ENCODE measurements at places on chromosomes 7 and 10.

DNA sequence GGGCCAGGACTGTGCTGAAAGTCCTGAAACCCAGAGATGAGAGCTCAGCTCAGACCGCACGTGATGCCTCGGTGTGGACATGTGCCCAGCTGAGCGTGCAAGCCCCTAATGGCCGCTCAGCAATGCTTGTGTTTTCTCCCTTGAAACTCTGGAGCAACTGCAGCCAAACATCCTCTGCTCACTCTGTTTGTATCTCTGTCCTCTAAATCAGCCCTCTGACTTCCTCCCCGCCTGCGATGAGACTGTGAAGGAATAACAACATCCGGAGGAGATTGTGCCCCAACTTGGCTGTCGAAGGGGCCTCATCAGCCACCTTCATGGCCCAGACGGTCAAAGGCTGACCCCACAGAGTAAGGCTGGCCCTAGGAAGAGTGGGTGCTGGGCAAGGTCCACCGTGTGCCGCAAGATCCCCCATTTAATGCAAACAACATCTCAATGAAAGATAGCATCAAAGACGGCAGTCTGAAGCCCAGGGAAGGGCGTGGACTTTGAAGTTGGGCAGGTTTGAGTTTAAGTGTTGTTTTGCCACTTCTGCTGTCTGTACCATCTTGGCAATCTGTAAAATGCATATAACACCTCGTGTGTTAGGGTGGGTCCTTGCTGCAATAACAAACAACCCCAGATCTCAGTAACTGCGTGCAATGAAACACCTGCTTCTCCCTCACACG lies 39.9 kb downstream of the CALML3 start:
- DNase-seq: no peak

DNA sequence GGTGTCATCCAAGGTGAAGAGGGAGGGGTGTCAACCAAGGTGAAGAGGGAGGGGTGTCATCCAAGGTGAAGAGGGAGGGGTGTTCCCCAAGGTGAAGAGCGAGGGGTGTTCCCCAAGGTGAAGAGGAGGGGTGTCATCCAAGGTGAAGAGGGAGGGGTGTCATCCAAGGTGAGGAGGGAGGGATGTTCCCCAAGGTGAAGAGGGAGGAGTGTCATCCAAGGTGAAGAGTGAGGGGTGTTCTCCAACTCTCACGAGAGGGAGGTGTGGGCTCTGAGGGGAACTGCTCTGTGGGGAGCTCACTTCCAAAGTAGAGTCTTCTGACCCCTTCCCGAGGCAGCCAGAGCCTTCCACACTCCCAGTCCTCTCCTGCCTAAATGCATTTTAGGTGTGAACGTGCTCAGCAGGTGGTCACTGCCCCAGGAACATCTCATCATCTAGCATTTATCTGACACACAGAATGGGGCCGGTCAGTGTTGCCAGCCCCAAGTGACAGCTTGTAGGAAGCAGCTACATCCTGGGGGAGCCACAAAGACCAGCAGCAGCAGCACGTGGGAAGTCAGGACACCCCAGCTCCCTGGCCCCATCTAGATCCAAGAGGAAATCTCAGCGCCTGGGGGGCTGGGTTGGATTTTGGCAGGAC lies 323.8 kb downstream of the GLRX3 start:
- DNase-seq: no peak

GRCh38 chr10:104577861-104578521 lies 63.1 kb upstream of the SORCS3 start:
- DNase-seq: no peak

GRCh38 chr10:119608316-119609155 lies 11.8 kb upstream of the TIAL1 start:
- DNase-seq: peak; percentile 42

GRCh38 chr10:64658528-64658927 lies 1137.3 kb downstream of the REEP3 start:
- no peak for DNase-seq

DNA sequence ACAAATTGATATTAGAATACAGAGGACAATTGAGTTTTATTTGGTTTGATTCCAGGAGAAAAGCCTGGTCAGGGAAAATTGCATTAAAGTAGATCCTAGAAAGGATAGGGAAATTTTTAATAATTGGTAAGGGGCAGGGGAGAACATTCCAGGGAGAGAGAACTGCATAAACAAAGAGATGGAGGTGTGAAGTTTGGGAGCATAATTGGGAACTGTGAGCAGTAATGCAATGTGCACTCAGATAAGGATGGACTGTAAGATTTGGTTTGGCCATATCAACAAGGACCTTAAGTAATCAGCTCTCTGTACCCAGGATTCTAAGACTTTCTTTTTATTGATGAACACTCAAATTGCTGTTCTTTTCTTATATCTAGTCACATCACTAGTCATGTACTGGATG lies 41.4 kb downstream of the ZMYND11 start:
- DNase-seq: no peak

DNA sequence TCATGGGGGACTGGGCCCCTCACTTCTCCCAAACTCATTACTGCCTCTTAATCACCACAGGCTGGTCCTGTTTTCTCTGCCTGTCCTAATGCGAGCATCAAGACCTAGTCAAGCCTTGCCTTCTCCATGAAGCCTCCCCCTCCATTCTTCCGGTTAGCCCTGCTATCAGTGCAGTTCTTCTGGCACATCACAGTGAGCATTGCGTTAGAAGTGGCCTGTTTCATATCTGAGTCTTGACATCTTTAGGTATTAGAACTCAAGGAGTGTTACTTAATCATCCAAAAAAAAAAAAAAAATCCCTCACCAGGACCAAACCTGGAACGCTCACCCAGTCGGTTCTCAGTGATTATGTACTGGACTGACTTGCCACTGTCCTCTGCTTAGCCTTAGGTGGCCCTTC lies 17.4 kb downstream of the SNX10 start:
- DNase-seq: no peak

DNA sequence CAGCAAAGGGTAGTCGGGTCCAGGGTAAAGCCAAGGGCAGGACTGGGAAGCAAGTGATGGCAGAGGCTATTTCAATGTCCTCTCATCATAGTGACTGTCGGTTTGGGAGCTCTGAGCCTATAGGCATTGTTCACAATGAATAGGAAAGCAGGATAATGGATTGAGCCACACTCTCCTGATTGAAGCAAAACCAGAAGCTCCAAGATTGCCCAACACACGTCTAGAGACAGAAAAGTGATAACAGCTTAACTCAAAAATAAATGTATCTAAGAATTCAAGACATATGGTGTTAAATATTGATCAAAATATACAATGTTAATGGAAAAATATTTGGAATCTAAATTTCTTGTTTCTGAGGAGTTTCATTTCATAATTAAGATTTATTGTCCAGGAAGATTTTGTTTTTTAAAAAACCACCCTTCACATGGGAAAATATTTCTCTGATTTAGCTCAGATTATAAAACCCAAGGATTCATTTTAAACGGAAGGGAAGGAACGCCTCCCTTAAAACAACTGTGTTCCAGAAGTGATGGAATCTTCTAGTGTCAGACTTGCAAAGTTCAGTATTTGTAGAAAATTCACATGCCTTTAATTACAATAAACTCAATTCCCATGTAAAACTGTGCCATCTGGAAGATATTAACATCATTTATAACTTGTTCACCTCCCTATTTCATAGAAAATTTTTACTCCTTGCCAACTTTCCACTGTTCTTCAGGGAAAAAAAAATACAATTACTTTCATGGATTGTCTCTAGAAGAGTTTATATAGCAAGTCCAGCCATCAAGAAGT lies 54.5 kb downstream of the NRP1 start:
- no peak for DNase-seq
